ENCODE measurements at places on chromosomes 3 and 15.
A peak's percentile ranks its signal among the peaks of the same experiment; 100 is the strongest.

- DNase-seq, result no peak
These were observed 1.6 kb upstream of the SIAH2 start for GRCh38 chr3:150764566-150764965.

DNA sequence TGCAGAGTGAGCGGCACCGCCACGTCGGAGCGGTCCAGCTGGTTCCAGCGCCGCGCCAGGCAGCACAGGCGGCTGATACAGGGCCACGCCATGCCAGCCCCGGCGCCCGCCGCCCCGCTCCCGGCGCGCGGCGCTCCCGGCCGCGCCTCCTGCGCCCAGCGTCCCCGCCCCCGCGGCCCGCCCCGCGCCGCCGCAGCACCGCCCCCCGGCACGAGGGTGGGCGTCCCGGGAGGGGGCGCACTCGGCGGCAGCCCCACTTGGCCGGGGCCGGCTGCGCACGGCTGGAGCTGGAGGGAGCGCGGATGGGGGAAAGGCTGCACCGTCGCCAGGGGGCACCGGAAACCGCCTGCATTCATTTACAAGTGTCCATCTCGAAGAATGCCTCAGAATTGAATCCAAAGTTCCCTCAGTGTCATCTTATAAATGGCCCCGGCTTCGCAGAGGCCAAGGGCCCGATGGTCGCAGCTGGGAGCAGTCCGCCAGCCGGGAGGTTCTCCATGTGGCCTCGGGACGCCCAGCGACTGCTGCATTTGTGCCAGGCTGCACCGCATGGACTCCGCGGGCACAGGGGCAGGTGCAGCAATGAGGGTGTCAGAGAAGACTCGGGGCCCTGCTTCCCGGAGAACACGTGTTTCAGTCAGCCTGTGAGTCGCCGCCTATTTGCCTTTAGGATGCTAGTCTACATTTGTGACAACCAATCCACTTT lies at the start of gene MAP6D1:
Gene MAP6D1 (minus strand): TSS at position 122 of the 706 bp plus-strand sequence. CDS start 30 bp downstream, at position 92.
- DNase-seq, result no peak

DNA sequence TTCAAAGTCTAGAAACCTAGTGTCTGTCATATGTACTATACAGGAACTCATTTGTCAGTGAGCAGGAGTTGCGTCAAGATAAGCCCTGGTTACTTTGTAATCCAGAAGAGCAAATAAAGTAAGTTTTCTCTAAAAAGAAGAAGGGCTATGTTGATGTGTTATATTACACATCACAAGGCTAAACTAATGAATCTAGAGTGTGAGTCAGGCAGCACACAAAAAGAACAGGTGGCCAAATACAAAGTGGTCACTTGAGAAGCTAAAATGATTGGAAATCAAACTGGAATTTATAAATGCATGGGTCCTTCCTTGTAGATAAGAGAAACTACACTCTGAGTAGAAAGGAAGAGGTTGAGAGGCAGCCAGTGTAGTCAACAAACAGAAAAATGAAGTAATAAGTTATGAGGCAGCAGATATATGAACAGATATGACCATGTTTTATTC lies 771.6 kb downstream of the DIPK2A start:
- no peak for DNase-seq

DNA sequence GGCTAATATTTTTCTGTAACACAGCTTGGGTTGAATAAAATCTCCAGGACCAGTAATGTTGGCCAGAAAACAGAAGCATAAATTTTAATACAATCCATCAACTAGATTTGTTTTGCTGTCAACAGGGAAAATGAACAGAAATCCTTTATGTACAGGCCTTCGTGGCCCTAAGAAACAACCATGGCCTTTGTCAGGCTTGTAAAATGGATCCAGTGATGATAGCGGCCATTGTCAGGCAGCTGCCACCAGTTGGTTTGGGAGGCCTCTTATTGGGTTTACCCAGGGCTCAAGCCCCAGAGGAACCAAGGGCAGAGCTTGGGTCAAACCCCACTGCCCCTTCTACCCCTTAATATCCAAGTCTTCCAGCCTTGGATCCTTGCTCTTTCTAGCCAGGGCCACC lies 5.6 kb upstream of the FYCO1 start:
- DNase-seq, result no peak

DNA sequence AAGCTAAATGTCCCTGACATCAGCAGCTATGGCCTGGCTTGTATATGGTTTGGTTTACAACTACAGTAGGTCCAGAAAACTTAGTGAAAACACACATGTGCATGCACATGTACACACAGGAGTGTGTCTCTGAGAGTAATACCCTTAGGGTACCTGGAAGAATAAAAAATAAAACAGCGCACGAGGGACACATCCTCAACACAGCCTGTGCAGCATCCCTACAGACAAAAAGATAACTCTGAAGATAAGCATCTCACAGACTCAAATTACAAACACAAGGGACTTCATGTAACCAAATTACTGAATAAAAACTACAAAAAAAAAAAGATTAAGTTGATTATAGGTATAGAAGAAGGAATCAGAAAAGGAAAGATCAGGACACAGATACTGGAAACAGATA lies 108.8 kb downstream of the CTNNB1 start:
- DNase-seq, result no peak

- DNase-seq, result no peak
These were observed 11.8 kb upstream of the SEC13 start for GRCh38 chr3:10332481-10333348.

DNA sequence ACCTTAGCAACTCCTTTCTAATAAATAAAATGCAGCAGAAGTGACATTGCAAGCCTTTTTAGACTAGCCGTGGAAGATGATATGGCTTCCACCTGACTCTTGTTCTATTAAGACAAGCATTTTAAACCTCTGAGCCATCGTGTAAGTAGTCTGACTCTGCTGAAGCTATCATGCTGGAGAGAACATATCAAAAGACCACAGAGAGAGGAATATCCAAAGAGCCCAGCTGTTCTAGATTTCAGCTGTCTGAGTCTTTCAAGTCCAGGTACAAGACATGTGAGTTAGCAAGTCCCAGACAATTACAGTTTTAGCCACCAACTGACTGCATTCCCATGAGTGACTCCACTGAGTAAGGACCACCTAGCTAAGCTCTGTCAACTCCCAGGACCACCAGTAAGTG lies 517.0 kb upstream of the NAALADL2 start:
- DNase-seq, result no peak

- DNase-seq, result no peak
These were observed 119.7 kb downstream of the SNRK start for GRCh38 chr3:43405888-43406642.

DNA sequence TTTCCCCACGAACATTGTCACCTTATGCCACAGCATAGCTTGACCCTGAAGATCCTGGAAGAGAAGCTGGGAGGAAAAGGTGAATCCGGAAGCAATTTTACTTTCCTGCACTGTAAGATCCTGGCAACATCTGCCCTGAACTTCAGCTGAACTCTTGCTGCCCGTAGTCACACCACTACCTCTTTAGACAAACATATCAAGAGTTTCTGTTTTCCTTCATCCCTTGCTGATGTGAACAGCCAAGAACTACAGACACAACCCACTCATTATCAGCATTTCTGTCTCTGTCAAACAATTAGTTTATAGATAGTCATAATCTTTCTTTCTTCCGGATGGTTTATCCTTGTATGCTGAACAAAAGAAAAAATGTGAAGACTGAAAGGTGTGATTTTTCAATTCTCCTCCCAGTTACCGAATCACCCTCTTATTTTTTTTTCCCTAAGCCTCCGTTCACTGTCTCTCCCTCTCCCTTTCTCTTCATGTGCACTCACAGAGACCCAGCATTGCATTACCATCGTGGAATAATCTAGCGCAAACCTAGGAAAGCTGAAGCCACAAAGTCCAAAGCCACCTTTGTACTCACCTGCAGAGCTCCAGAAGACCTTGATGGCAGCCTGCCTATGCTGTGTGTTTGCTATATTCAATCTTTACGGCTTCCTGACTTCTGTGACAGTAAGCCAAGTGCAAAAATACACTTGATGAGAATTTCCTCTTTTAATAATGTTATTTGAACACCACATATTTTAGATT lies 229.2 kb downstream of the CDIN1 start:
- DNase-seq, result no peak

DNA sequence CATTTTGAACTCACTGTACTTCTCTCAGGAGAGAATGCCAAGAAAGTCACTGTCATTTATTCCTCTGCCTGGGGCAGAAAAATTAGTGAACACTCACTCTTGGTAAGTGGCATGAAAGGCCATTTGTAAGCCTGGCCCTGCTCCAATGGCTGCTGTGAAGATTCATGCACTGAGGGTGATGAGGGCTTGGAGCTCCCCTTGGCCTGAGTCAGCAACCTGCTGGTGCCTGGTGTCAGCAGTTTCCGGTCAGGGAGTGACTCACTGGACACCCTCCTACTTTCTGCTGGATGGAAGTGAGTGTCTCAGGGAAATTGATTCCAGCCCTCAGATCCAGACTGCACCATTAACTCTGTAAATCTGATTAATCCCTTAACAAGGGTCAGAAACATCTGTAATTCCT lies 37.6 kb downstream of the TRA2B start:
- DNase-seq, result no peak

GRCh38 chr15:42159381-42160015 lies 3.1 kb upstream of the PLA2G4F start:
- no peak for DNase-seq

GRCh38 chr3:42683875-42684598 lies 1.3 kb upstream of the KLHL40 start:
- DNase-seq, result no peak

GRCh38 chr3:63523100-63523499 lies 129.4 kb upstream of the SNTN start:
- no peak for DNase-seq

GRCh38 chr3:60330107-60330506 lies 921.1 kb downstream of the FHIT start:
- DNase-seq, result no peak

GRCh38 chr3:194344012-194344411 lies 7.1 kb downstream of the CPN2 start:
- peak; percentile 58 for DNase-seq

DNA sequence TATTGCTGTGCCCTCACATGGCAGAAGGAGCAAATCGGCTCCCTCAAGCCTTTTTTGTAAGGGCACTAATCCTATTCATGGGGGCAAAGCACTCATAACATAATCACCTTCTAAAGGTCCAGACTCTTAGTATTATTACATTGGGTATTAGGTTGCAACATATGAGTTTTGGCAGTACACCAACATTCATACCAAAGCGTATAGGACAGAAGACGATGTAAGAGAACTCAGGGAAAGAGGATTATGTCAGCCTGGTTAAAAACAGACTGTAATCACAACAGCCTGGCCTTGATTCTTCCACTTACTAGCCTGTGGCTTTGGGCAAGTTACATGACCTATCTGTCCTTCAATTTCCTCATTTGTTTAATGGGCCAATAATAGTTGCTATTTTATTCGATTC lies 828.5 kb upstream of the NECTIN3 start:
- no peak for DNase-seq

GRCh38 chr15:77831986-77832385 lies 199.3 kb upstream of the LINGO1 start:
- DNase-seq, result no peak

GRCh38 chr15:82129761-82130160 lies 83.9 kb upstream of the MEX3B start:
- DNase-seq, result no peak

DNA sequence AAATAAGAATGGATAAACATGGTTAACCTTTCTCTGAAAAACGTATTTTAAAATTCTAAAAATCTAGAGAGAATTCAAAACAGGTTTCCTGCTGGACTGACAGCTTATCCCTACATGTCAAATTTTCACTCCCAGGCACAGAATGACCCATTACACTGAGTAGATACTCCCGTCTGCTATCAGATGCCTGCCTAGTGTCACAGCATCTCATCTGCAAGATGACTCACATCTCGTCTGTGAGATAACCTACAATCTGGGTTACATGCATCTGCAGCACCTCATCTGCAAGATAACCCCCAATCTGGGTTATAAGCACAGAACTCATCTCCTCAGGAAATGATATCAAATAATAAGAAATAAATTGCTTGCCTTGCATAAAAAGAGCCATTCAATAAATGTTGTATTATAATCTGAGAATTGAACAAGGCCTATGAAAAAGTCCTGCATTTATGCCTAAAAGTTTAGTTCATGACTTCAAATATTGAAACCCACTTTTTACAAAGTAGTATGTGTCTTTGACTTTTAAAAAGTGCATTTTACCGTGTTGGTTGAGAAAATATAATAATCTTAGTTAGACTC lies 188.3 kb upstream of the THBS1 start:
- DNase-seq, result no peak

- DNase-seq, result no peak
These were observed 612 bp downstream of the UBA5 start for GRCh38 chr3:132660811-132661070.

GRCh38 chr15:81256916-81257315 lies 60.2 kb downstream of the IL16 start:
- no peak for DNase-seq

- DNase-seq, result no peak
These were observed 21.1 kb upstream of the GP9 start for GRCh38 chr3:129039271-129040038.

DNA sequence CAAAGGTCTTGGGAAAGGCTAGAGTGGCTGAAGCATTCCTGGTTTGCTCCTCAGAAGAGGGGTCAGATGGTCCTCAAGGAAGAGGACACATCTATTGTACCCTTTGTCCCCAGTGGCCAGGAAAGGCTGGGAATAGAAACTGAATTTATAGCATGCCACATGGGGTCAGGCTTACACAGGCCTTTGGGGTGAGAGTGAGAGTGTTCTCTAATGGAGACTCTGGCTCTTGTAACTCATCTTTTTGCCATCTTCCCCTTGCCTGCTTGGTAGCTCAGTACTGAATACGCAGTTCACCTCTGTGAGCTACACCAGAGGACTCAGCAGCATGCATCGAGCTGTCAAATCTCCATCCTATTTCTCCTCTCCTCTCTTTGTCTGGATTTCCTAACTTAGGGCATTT lies 87.5 kb downstream of the ATP2B2 start:
- no peak for DNase-seq

GRCh38 chr3:67587811-67588210 lies 66.6 kb downstream of the SUCLG2 start:
- no peak for DNase-seq

- DNase-seq, result no peak
These were observed 256.5 kb upstream of the NECTIN3 start for GRCh38 chr3:110815008-110815583.

DNA sequence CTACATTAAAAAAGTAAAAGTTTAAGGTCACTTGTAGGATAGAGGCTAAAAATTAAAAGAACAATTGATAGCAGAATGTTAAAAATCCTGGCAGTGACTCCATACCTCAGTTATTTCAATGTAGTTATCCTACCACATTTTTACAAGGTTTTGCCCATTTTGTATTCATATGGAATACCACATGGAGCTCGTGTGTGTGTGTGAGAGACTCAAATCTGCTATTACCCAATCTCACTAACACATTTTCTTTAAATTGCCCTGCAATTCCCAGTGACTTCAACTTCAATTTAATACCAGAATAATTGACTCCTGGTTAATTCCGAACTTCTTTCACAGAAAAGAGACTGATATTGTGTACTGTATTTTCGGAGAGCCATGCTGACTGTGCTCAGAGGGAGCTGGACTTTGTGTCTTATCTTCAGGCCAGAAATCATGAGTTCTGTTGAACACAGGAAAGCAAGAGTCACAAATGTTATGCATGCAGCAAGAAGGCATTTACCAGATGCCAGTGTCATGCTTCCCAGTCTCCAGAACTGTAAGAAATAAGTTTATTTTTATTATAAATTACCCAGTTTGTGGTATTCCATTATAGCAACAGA lies 529.0 kb upstream of the NECTIN3 start:
- no peak for DNase-seq

GRCh38 chr15:91308199-91308598 lies 208.1 kb downstream of the SV2B start:
- DNase-seq, result no peak
